CD8-positive, alpha-beta memory T cell (primary cell): ENCODE measurements at places on chromosomes 7 and 10. TPM values are rescaled to one million over a fixed set of nuclear protein-coding genes. Genes with fewer than 3 reads are reported as not detected.

The INMT gene
- polyA plus RNA-seq = 0.08 TPM

The TCAF2 gene
- polyA plus RNA-seq = 8.3 TPM

The LIPJ gene
- polyA plus RNA-seq = not detected

The NME8 gene
- polyA plus RNA-seq = not detected

The ELFN1 gene
- polyA plus RNA-seq = 0.20 TPM

The PDE6C gene
- polyA plus RNA-seq = not detected

The ABCB1 gene
- polyA plus RNA-seq = 44.7 TPM

The RABGEF1 gene
- polyA plus RNA-seq = 24.4 TPM

The MNX1 gene
- polyA plus RNA-seq = not detected

The PRSS37 gene
- polyA plus RNA-seq = not detected
